Stimulated activated CD4-positive, alpha-beta T cell treated with anti-CD3 and anti-CD28 coated beads, Interleukin-1b, Interleukin-23, amount 100 ng/mL, for 48 hours (primary cell): ENCODE measurements at places on chromosomes 4 and X.

- DNase-seq = no peak
Measured at GRCh38 chr4:650951-651883, 22.9 kb downstream of the ATP5ME start.

DNA sequence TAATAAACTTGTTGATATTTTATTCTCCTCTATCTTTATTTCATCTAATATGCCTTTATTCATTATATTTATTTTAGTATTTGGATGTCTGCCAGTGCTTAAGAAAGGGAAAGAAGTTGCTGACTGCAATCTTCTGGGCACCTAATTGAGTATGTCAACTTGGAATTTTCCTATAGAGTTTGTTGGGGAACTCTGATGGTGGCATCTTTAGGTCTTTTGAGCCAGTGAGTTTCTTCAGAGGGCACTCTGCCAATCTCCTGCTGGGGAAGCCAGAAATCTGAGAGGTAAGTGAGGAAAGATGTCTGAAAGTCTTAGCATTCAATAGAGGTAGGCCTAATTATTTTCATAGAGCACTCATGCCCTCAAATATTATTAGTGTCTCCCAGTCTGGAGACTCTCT lies 475.0 kb downstream of the GABRG1 start:
- no peak for DNase-seq

DNA sequence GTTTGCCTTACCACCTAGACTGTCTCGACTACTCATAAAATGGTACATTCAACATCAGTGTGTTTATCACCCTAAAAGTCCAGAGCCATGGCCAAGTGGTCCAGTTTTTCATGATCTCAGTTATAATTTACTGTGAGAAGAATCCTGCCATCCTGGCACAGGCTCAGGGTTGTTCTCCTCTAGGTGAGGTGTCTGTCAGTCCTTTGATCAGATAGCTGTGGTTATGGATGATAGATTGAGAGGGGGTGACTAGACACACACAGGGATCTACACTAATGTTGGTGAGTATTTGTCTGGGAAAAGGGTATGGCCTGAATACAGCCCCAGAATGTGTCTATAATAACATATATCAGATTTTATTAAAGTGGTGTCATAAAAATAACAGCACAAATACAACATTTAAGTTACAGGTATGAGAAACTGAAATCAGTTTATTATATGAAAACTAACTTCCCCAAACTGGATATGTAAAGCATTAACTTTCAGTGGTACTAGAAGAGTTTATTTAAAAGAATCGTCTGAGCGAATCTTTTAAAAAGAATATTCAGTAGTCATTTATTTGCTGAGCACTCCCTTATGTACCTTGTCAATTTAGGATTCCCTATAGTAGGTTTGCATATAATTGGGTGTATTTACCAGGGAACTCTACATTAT lies 93.3 kb downstream of the STIM2 start:
- DNase-seq = no peak

- DNase-seq = no peak
Measured at GRCh38 chr4:81573840-81574239, 102.1 kb upstream of the RASGEF1B start.

DNA sequence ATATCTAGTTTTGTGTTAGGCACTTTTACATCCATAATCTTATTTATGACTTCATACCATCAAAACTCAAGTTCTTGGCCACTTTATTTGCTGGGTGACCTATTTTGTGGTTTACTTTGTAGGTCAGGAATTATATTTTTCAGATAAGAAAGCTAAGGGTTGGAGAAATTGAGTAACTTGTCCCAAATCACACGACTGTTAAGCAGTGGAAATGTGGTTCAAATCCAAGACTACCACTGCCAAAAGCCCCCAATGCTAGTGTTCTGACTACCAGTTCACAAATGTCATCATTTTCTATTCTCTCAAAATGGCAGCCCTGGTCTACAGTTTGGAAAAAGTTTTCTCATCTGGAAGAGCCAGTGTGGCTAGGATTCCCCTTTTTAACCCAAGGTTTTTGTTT lies 74.6 kb downstream of the OPHN1 start:
- no peak for DNase-seq
